Fibroblast of skin of left quadriceps (primary cell): ENCODE measurements at places on chromosomes 1 and 21.

- DNase-seq = no peak
Observed at GRCh38 chr1:109011335-109011734, 30.6 kb downstream of the WDR47 start.

GRCh38 chr1:195097316-195097715 lies 1510.9 kb downstream of the KCNT2 start:
- no peak for DNase-seq

GRCh38 chr1:22133247-22133930 lies 9.5 kb downstream of the WNT4 start:
- DNase-seq = no peak

- no peak for DNase-seq
Observed at GRCh38 chr1:54285815-54286345, 85.9 kb downstream of the MRPL37 start.

GRCh38 chr1:234067581-234068337 lies 163.3 kb downstream of the SLC35F3 start:
- no peak for DNase-seq

GRCh38 chr1:18955441-18956192 lies 859 bp downstream of the IFFO2 start:
- DNase-seq = no peak

DNA sequence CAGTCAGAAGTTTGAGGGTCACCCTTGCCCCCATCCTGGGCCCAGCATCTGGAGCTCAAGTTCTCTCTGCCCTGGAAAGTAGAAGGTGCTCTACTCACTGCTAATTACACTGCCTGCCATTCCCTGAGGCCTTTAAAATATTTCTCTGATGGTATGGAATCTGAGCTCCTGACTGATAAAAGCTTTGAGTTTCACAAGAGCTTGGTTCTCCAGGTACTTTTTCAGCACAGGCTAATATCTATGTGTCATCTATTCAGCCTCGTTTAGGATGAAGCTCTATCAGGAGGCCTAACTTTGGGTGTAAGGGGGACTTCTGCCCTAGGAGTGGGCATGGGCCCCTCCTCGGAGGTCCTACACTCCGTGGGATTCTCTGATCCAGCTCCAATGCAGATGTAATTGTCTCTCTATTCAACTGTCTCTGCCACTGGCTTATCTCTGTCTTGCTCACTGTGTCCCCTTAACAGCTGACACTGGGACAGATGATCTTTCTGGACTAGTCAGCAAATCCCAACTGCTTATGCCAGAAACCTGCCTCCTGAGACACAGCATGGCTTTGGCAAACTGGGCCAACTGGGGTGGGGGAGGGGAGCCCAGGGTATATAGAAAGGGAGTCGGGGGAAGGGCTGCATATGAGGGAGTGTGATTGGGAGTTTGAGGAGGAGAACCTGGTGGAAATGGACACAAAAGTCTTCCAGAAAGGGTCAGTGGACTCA lies 104.2 kb upstream of the GADD45A start:
- no peak for DNase-seq

- DNase-seq = no peak
Observed at GRCh38 chr1:4684864-4685522, 30.6 kb downstream of the AJAP1 start.

GRCh38 chr1:57945045-57945444 lies 521.2 kb upstream of the DAB1 start:
- no peak for DNase-seq

DNA sequence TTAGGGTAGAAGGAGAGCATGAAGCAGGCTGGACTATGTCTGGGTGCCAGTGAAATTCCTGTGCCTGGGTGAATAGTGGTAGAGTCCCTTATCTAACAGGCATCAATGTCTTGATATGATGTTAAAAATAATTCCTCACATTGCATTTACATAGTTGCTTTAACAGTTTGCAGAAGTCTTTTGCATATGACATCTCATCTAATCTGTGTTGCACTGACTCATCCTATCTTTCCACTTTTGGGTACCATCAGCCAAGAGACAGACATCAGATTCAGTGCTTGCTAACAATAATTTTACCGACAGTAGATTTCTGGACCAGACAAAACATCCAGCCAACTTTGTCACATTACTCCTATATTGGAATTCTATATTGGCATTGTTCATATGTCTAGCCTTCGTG lies 92.5 kb downstream of the WDR64 start:
- DNase-seq = no peak

GRCh38 chr1:2595812-2596529 lies 9.4 kb downstream of the PRXL2B start:
- no peak for DNase-seq

DNA sequence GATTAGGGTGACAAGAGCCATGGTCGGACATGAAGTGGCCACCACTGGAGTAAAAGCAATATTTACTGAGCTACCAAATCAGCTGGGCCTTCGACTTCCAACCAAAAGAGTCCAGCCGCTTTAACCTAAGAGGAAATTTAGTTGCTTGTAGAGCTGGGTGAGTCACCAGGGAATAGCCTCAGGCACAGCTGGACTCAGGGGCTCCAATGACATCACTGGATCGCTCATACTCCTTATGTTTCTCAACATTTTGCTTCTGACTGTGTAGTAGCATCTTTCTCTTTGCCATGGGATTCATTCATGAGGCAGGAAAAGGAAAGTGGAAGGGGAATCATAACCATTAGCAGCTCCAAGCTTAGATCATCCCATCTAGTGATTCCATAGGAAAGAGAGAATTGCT lies 664.4 kb downstream of the MATN1 start:
- DNase-seq = peak; percentile 42

GRCh38 chr1:110617116-110617515 lies 11.0 kb upstream of the KCNA2 start:
- no peak for DNase-seq

DNA sequence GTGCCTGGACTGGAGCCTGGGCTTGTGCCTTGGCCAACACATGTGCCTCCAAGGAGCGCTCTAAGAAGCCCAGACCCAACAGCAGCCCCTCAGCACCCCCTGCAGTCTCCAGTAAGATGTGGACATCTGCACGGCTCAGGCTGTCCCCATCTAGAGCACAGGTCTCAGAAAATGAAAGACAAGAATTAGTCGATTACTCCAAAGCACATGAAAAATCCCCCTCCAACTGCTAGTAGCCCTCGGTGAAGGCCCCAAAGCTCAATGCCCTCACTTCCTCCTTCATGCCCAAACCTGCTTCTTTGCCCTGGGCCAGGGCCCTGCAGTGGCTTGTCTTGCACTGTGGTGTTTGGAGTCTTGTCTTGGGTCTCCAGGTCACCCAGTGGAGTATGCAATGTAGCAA lies 21.9 kb upstream of the ERO1B start:
- no peak for DNase-seq
